AG08396 (cell line): ENCODE measurements at places on chromosomes 3 and 15.

DNA sequence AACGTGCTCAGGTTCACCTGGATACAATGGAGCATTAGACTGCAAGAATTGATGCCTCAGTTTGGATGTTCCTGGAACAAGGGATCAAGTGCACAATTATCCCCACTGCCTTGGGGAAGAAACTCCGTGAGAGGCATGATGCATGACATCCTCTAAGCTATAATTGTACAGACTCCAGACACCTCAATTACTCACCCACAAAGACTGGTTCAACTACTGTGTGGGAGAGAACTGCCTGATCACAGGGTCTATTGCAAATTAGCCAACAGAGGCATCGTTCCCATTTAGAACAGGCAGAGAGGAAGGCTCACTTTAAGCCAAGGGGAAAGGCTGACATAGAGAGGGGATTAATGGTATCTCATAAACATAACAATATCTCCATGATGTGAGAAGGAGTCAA lies 43.5 kb downstream of the ARRDC4 start:
- no peak for DNase-seq

DNA sequence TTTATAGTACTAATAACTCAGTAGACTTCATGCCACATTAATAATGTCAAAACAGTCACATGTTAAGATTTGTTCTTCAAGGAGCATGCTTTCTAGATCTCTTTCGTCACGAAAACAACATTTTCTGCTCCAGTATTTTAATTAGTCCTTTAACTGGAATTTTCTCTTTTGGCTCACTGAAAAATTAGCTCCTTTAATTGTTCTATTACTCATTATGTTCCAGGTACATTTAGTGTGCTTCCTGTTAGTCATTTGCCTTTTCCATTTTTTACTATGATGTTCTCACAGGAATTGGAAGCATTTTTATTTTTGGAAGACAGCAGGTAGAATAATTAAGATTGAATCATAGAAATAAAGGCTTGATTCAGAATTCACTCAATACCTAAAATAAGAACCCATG lies 111.2 kb downstream of the SLC9A9 start:
- DNase-seq: no peak

GRCh38 chr3:114565216-114565615 lies 271.4 kb downstream of the TIGIT start:
- DNase-seq: no peak

DNA sequence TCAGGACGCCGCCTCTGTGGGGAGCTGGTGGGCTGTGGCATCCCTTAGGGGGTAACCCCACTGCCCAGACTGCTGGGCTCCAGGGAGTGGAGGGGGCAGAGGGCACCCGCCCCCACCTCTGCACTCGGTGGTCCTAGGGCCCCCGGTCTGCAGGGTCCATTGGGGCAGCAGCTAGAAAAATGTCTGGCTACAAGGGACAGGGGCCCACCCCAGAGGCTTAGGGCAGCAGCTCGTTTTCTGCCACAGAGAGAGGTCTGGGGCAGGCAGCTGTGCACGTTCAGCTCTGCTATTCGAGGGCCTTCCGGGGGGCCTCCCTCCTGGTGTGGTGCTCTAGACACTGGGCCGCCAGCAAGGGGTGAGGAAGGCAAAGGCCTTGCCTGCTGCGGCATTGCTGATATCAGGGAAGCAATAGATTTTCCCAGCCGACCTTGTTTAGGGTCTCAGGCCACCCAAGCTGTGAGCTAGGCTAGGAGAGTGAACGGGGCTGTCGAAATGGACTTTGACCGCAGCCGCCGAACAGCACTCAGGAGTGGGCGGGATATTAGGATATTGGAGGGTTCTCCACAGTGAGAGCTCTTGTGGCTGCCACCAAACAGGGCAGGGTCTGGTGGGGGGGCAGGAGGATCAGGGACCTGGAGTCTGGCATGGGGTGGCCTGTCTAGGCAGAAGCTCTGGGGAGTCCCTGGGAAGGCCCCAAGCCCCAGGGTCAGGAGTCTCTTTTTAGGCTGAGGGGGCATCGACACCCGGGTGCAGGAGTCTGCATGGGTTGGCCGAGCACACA lies 61.4 kb upstream of the KLF13 start:
- no peak for DNase-seq

DNA sequence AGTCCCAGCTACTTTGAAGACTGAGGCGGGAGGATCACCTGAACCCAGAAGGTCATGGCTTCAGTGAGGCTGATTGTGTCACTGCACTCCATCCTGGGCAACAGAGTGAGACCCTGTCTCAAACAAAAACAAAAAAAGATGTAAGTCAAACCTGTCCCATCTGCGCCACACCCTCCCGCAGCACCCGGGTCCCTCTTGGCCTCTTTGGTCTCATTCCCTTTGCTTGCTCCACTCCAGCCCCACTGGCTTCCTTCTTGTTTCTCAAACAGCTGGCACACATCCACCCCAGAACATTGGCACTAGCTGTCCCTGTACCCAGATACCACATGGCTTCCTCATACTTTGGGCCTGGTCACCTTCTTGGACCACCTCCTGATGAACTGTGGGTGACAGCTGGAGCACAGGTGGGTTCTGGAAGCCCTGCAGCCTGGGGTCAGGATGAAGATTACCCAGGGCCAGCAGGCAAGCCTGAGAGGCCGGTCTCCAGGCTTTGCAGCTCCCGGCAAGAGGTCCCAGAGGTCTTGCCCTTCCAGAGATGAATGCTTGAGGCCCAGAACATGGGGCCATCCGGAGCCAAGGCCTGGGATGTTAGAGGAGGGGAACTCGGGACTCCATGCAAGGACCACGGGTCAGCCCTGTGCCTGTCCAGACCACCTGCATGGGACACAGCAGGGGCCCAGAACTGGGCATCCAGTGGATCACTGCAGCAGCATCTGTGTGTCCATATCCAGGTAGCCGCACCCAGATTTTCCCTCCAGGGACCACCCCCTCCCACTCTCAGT lies 10.9 kb upstream of the GATA2 start:
- no peak for DNase-seq

DNA sequence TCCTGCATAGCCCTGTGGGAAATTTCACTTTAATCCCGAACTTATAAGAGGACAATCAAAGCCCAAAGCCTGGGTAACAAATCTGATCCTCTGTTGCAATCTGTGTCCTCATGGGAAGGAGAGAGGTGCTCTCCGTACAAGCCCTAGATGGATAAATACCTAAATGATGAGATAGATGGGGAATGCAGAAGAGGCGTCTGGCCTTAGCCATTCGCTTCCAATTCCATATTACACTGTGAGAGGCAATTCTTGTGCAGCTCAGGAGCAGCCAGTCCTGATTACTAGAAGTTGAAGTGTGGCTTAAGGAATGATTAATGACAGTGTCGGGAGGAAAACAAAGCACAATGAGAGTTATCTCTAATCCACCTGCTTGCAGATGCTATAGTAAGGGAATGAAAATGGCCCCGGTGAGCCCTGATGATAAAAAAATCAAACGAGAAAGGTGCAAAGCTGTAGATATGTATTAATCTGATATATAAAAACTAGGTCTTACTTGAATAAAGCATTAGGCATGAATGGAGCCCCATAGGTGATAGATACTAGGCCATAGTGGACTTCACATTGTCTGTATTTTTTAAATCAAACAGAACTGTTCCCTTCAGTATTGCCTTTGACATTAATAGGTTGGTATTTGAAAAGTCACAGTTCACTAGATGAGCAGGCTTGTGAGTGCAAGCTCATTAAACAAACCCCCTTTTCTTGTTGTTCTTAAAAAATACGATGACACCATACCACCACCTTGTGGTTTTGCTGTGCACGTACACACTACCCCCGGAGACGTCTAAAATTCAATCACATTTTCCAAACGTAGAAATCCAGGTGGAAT lies 54.2 kb upstream of the TMCO5A start:
- peak; percentile 39 for DNase-seq

- DNase-seq: no peak
Measured at GRCh38 chr3:113295463-113295862, 84.1 kb downstream of the BOC start.

- DNase-seq: no peak
Measured at GRCh38 chr3:65793495-65794200, 245.1 kb downstream of the MAGI1 start.

GRCh38 chr3:107951126-107951525 lies 139.7 kb downstream of the CD47 start:
- no peak for DNase-seq

DNA sequence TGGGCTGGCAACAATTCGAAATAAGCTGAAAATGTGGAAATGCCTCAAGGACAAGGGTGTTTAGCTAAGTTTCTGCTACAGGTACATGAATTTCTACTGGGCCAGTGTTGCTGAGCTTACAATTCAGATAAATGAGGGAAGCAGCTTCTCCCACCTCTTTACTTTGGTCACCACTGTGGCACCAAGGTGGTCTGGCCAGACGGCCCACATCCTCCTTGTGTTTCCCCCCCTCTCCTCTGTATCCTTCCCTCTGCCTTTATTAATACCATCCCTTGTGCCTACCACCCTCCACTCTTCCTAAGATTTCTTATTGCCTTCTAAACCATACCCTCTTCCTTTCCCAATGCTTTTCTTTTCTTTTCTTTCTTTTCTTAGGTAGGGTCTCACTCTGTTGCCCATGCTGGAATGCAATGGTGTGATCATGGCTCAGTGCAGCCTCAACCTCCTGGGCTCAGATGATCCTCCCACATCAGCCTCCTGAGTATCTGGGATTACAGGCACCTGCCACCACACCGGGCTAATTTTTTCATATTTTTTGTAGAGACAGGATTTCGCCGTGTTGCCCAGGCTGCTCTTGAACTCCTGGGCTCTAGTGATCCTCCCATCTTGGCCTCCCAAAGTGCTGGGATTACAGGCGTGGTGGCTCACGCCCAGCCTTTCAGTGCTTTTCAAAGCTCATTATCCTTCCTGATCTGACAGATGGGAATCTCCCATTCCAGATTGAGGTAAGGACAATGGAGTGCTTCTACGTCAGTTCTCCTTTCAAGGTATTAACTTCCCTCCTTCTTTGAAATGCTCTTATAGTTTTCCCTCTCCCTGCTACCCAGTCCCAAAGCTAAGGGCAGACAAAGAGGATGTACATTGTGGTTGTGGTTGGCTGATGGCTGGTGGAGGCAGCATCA lies 14.8 kb downstream of the ANXA2 start:
- no peak for DNase-seq

GRCh38 chr3:78274475-78275065 lies 1234.7 kb downstream of the ROBO2 start:
- no peak for DNase-seq

GRCh38 chr15:37819191-37819590 lies 115.2 kb upstream of the TMCO5A start:
- peak; percentile 18 for DNase-seq

DNA sequence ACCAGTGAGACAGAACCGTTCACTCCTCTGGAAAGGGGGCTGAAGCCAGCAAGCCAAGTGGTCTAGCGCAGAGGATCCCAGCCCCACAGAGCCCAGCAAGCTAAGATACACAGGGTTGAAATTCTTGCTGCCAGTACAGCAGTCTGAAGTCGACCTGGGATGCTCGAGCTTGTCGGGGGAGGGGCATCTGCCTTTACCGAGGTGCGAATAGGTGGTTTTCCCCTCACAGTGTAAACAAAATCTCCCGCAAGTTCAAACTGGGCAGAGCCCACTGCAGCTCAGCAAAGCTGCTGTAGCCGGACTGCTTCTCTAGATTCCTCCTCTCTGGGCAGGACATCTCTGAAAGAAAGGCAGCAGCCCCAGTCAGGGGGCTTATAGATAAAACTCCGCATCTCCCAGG lies 11.4 kb downstream of the CEP97 start:
- DNase-seq: no peak

DNA sequence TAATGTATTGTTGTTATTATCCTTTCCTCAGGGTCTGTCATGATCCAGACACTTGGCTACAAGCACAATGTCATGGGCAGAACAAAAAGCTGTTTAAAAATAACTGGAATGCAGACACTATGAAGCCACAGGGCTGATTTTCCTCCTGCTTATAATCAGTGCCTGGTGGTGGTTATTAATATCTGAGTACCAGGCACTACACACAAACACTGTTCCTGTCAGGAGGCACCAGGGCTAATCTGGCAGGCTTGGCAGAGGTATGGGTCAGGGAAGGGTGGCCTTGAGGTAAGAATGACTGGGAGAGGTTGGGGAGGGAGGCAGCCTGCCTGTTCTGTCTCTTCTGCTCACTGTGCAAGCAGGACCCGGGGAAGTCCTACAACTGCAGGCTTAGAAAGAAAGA lies 67.2 kb downstream of the WDR76 start:
- no peak for DNase-seq

DNA sequence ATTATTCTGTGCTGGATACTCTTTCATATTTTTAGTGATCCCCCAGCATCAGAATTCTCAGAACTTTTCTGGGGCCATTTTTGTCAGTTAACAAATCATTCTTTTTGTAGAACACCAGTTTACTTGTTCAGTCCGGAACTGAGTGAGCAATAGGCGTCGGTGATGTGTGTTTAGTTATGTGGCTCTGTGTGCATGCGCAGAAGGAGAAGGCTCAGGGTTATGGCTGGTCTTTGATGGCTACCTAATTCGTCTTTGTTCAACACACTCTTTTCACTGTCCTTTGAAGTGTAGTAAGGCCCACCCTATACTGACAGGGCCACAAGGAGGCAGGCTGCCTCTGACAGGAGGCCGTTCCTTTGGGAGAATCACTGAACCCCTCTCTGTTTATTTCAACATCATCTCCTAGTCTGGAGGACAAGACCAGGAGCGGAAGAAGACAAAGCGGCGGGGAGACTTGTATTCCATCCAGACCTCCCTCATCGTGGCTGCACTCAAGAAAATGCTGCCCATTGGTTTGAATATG lies 158.2 kb upstream of the CHRM5 start:
- DNase-seq: no peak

DNA sequence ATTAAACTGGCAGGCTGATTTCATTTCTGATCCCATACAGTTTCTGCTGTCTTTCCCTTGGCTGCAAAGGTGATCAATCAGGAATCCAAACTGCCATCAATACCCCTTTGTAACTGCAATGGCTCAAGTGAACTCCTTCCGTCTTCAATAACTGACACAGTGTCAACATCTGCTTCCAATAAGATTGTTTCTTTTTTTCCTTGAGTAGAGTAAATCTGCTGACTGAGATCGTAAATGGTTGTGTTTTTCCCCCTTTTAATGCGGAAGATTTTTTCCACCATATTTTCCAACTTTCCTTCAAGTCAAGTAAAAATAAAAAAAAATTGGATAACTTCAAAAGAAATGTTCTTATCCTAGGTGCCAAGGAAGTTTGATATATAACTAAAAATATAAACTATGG lies 48.7 kb downstream of the VGLL3 start:
- DNase-seq: no peak

DNA sequence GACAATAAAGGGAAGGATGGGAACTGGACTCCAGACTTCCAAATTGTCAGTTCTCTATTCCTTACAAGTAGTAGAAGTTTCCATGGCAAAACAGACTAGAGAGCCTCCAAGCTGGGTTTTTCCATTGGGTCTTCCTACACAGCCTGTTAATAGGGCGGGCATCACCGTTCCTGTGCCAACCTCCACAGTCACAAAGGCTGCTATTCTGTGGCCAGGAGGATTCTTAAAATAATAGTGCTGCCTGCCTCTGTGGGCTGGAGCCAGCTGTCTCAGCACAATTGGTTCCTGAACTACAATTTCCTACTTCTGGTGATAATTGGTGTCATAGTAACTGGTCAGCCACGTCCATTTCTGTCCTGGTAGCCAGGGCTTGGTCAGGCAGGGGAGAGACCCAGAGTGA lies 38.6 kb downstream of the LYZL4 start:
- no peak for DNase-seq
